LoVo (cell line): ENCODE measurements at places on chromosomes 2 and 18.

DNA sequence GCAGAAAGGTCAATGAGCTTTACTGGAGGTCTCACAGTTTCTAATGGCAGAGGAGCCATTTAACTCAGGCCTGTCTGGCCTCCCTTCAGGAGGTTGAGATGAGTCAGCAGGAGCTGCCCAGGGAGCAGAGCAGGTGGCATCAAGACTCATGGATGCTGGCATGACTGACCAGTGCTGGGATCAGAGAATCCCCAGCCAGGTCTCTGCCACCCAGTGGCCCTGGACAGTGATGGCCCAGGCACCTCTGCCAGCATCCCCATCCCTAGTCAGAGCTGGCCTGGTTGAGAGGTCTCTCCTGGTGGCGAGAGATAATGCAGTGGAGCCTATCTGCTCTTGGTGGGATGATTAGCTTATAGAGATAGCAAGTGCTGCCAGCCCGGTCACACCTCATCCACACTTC lies 43.1 kb downstream of the GYPC start:
- no peak for DNase-seq

DNA sequence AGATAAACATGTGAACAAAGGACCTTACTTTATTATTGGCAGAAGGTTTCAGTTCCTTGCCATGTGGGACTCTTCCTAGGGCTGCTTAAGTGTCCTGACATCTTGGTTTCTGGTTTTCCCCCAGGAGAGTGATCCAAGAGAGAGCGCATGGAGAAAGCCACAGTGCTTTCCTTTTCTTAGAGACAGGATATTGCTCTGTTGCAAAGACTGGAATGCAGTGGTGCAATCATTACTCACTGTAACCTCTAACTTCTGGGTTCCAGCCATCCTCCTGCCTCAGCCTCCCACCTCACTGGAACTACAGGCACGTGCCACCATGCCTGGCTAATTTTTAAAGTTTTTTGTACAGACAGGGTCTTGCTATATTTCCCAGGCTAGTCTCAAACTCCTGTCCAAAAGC lies 38.1 kb upstream of the TCF7L1 start:
- DNase-seq: no peak

DNA sequence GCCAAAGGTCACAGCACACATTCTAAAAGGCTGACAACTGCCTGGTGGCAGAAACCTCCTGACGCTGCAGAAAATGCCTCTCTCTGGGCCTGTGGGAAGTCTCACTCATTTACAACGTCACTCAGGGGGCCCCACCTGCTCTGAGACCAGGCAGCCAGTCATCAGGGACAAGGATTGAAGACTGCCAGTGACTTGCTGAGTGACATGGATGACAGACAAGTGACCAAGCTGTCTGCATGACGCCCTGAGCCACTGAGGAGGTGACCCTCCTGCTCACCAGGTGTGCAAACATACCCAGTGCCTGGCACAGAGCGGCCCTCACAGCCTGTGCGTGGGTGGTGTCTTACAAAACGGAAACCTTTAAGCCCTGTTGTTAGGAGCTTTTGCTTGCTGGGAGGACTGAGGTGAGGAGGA lies 392.4 kb downstream of the TNS1 start:
- no peak for DNase-seq

GRCh38 chr2:71990122-71990521 lies 157.5 kb downstream of the CYP26B1 start:
- no peak for DNase-seq

- DNase-seq: no peak
Observed at GRCh38 chr2:189927823-189928222, 134.7 kb downstream of the MSTN start.

DNA sequence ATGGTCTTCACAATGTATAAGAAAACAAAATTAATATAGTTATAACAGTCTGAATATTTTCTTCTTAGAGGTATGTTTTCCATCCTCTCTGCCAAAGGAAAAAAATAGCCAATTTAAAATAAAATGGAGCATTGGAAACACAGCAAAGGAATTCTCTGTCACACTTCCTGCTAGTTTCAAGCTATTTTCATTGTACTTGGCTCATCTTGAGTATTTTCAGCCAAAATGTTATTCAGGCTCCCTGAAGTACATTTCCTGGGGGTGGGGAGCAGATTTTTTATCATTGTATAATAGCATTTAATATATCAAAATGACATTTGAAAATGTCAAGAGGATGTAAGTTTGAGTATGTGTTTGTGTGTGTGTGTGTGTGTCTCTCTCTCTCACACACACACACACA lies 463.6 kb upstream of the REG3G start:
- DNase-seq: no peak

DNA sequence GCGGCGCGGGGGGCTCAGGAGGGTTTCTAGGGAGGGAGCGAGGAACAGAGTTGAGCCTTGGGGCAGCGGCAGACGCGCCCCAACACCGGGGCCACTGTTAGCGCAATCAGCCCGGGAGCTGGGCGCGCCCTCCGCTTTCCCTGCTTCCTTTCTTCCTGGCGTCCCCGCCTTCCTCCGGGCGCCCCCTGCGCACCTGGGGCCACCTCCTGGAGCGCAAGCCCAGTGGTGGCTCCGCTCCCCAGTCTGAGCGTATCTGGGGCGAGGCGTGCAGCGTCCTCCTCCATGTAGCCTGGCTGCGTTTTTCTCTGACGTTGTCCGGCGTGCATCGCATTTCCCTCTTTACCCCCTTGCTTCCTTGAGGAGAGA lies 5.2 kb downstream of the PROC start:
- DNase-seq: peak; percentile 80

DNA sequence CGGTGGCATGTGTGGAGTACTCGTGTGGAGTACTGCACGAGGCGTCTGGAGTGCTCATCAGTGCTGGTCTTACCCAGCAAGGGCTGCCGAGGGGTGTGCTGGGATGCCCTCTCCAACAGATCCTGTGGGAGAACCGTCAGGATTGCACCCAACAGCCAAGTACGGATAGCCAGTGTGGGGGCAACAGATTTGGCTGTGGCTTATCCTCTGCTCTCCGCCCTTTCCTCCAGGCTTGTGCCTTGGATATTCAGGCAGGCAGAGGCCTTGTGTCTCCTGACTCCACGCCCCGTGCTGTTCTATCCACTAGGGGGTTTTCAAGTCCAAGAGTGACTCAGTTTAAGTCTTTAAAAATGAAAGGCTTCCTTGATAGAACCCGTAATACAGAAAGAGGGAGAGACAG lies 321.0 kb upstream of the HS6ST1 start:
- no peak for DNase-seq

DNA sequence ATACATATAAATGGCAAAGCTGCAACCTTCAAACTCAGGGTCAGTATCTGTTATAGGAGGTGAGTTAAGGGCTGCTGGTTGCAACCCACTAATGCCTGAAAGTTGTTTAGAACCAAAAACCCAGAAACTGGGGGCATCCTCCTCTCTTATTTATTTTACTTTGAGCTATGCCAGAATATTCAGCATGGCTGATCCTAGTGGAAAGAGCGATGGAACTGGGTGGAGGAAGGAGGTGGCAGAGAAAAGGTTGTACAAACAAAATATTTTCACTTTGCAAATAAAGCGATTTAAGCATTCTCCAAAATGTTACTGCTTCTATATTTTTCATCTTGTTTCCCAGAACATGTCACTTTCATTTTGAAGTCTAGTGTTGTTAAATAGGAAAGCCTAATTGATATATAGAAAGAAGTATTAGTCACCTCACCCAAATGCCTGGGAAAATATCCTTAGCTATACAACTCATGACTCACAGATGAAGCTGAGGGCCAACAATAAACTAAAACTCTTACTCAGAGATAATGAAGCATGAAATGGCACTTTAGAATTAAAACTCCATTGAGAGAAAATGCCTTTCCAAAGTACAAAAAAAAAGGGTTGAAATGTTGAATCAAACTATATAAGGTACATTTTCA lies 251.4 kb upstream of the UBE2E3 start:
- peak; percentile 40 for DNase-seq

GRCh38 chr2:170772295-170772694 lies 2.1 kb downstream of the ERICH2 start:
- DNase-seq: no peak

- DNase-seq: no peak
Observed at GRCh38 chr2:174678395-174678794, 80.8 kb upstream of the WIPF1 start.

DNA sequence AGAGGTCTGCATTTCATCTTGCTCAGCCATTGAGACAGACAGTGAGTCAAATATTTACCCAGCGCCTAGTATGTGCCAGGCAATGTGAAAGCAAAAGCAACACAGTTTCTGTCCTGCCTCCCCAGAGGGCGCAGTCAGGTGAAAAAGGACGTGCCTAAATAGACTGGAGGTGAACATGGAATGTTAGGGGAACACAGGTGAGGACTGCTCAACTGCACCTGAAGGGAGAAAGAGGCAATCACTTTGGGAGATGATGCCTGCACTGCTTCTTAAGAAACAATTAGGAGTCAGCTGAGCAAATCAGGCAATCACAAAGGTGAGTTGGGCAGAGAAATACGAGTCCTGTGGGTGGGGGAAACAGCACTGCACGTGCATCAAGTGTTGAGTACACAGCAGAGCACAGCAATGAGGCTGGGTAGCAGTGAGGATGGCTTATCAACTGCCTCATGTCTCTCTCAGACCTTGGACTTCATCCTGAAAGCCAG lies 218.3 kb upstream of the SMAD7 start:
- DNase-seq: no peak

GRCh38 chr2:233656443-233656842 lies 15.3 kb upstream of the UGT1A9 start:
- no peak for DNase-seq

GRCh38 chr18:46428368-46428767 lies 228.7 kb downstream of the LOXHD1 start:
- DNase-seq: no peak

DNA sequence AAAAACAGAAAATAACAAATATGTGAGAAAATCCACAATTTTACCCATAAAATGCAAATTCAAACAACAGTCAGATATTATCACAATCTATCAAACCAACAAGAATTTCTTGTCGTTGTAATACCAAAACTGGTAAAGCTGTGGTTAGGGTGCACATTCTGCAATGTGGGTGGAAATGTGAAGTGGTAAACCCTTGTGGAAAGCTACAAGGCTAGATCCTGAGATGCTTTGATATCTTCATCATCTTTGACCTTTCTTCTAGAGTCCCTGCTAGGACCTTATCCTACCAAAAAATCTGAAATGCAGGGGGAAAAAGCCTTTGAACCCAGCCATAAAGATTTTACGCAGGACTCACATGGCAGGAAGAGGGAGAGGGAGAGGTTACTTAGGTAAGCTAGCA lies 17.2 kb upstream of the ATG16L1 start:
- DNase-seq: no peak

GRCh38 chr2:29166242-29167039 lies 51.2 kb downstream of the CLIP4 start:
- no peak for DNase-seq

GRCh38 chr2:237181844-237182243 lies 96.2 kb downstream of the COPS8 start:
- DNase-seq: no peak

DNA sequence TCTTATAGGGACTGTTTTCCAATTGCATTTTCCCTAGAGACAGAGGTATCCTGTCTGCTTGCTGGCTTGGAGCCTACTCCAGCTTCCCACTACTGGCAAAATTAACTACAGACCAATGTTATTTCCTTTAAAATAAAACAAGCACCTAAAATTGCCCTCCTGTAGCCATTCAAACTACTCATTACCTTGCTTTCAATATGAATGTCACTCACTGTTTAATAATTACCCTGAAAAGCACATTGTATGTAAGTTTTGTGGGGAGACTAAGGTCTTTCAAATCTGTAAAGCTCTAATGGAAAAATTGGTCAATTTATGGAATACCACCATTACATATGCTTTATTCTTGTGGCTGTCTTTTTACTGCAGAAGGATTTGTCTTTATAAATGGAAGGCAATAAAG lies 87.3 kb downstream of the DOCK10 start:
- DNase-seq: no peak

DNA sequence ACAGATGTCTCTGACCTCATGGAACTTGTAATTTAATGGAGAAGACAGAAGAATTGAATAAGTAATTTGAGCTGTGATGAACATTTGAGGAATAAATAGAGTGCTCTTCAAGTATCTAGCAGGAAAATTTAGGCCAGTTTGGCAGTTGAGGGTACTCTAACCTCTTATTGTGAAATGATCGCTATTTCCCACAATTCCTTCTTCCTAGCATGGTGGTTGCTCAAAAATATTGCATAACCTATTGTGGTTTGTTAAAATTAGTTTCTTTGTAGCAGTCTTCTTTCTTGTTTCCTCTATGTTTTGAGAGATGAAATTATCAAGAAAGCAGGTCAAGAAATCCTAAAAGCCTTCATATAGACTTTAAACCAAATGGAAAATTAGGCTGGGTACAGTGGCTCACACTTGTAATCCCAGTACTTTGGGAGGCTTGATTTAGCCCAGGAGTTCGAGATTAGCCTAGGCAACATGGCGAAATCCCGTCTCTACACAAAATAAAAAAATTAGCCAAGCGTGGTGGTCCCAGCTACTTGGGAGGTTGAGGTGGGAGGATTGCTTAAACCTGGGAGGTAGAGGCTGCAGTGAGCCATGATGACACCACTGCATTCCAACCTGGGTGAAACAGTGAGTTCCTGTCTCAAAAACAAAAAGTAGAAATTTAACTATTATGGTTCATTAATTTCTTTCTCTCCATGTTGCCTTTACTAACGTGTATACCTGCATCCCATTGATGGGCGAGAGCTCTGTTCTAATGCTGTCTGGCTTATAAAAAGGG lies 58.7 kb downstream of the RBKS start:
- no peak for DNase-seq

DNA sequence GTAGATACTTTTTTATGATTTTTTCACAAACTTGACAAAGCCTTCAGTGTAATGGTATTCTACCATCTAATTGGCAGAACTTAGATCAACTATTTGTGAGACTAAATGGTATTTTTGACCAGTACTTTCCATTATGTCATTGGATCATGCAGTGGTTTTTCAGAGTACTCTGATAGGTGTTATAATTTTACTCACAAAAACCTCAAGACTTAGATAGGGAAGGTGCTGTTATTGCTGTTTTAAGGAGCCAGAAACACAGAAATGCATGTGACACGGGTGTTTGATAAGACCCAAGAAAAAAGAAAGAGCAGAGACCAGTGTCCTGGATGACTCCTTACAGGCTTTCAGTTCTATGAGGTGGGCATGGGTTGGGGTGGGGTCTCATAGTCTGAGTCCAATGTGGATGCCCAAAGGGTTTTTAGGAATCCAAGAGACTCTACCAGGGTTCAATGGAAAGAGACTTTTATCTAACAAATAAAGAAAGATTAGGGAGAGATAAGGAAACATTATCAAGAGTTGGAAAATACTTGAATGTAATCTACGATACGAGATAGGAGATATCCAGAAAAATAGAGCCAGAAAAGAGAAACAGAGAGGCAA lies 31.3 kb downstream of the SP140 start:
- DNase-seq: no peak

- DNase-seq: no peak
Observed at GRCh38 chr2:120988700-120989511, 253.2 kb downstream of the GLI2 start.
